ENCODE measurements at places on chromosomes 6 and 20.

DNA sequence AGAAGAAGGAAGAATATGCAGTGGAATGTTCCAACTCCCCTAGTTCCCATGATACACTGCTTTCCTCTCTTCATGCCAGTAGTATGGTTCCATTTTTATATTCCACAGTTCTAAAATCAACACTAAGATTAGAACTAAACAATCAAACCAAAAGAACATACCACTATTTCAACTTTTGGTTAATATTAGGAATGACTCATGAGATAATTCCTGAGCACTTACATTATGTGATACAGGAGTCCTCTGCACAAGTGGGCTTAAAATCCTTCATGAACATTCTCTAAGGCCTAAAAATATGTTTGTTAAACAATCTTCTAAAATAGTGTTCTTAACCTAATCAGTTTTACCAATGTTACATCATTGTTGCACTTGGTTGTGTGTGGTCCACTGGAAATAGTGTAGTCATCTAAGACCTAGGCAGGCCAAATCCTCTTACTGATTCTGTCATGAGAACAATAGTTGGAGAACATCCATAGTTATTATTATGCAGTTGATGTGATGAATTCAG is 30.3 kb upstream of the RCAN2 start:
- DNase-seq: no peak

DNA sequence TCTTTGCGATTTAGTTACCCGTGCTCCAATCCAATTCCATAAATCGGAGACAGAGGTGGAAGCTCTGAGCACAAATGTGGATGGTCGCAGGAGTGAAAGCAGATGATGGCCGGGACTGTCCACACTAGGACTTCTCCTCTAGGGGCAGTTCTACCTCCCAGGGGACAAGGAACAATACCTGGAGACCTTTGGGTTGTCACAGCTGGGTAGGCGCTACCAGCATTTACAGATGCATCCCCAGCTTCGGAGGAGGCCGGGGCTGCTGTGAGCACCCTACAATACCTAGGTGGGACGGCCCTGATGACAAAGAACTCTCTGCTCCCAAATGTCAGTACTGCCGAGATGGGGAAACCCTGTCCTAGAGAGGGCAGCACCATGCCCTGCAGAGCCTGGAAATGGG is 195.9 kb upstream of the CDH4 start:
- DNase-seq: no peak

DNA sequence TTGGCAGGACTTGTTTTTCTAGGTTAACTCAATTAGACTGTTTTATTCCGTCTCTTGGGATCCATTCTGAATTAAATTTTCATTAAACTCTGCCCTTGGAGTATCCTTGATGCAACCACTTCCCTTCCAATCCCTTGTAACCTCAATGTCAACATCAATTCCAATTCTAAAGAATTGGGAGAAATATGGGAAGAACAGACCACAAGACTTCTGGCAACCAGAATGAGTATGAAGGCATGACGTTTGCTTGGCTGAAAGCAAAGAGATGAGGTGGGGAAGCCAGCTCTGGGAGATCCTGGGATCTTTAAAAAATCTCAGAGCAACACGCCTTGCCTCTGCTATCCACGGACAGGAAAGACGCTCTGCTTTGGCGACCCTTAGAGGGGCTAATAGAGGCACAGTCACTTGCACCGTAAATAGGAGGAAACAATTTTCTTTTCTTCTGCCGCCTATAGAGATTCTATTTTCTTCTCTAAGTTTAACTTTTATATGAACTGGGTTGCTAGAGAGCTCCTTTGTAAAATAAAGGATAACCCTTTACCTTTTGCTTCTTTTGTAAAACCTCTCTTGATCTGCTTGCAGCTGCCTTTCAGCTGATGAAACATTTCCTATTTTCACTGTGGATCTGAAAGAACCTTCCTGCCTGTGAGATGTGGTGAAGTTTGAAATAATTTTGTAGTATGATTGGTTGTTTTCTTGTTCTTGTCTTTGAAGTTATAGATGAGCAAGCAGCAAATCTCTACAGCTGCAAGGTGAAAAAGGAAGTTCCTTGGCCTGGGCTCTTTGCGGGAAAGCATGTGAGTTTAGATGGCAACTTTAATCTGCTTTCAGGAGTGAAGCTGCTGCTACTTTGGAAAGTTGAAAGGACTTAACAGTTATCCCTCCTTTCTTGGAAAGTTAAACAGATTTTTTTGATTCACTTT is at the start of gene ASIP:
Gene ASIP, plus strand, starts transcription at position 731 of the 923 bp plus-strand sequence. CDS start 18,952 bp downstream, outside the sequence.
- DNase-seq: no peak

GRCh38 chr6:19921786-19922185 is 84.6 kb downstream of the ID4 start:
- no peak for DNase-seq

DNA sequence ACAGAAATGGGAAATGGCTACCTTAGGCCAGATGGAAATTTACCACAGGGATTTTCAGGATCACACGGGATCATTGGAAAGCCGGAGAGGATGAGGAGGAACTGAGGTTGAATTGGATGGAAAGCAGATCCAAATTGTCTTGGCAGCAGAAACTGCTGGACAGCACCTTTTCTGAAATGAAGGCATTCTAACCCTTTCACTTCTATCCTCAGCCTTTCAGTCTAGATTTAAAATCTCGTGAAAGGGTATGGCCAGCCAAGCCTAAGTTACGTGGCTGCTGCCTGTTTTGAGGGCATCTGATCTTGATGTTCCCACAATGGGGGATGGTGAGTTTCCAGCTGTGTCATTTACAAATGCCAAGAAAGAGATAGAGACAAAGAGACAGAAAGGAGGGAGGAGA is 358.2 kb downstream of the KIF16B start:
- DNase-seq: no peak

GRCh38 chr6:73969971-73970970 is 274.3 kb downstream of the CD109 start:
- no peak for DNase-seq

GRCh38 chr6:82385961-82386360 is 22.3 kb downstream of the TPBG start:
- DNase-seq: no peak

- DNase-seq: no peak
Measured at GRCh38 chr6:38435330-38435729, 204.4 kb downstream of the BTBD9 start.

DNA sequence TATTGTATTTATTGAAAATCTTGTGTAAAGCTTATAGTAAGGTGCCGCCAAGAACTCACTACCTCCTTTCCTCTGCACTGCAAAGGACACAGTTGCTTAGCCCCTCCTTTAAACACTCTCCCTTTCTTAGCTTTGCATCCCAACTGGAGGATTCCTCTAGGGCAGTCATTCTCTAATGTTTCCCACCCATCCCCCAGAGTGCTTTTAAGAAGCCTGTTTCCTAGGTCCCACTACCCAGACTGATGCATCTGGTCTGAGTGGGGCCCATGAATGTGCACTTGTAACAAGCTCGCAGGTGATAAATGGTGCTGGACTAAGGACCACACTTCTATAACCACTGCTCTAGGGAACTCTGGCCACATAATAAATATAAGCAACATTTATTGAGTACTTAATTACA is 55.2 kb downstream of the B4GALT5 start:
- DNase-seq: no peak

DNA sequence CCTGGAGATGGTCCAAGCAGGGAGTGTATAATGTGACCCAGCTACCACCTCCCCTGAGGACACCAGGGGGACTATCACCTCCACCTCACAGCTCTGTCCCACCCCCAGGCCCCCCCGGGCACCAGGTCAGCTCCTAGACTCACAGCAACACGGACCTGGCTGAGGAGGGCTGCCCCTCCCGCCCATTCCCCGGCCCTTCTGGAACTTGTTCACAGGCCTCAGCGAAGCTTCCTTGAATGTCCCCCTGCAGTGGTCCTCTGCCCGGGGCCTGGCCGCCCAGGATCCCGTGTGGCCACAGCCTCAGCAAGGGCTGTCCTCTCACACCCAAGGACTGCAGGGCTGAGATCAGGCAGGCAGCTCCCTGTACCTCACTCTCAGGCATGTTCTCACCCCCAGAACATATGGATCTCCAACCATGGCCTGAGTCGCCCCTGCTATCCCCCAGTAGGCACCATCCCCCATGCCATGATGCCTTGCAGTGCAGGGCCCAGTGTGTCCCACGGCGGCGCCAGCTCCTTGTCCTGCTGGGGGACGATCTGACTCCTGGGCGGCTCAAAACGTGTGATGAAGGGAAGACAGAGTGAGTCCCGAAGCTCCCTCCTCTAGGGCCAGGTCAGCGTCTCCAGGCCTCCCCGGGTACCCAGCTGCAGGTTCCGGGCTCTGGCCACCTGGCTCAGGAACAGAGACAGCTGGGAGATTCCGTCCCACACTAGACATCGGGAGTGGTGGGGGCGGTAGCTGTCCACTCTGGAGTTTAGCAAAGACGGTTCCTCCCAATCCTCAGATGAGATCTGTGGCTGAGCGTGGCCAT is 158.4 kb downstream of the TAF4 start:
- no peak for DNase-seq

- no peak for DNase-seq
Measured at GRCh38 chr6:155244434-155244833, 19.4 kb upstream of the CLDN20 start.

- DNase-seq: no peak
Measured at GRCh38 chr6:154292066-154292465, 64.5 kb downstream of the IPCEF1 start.

DNA sequence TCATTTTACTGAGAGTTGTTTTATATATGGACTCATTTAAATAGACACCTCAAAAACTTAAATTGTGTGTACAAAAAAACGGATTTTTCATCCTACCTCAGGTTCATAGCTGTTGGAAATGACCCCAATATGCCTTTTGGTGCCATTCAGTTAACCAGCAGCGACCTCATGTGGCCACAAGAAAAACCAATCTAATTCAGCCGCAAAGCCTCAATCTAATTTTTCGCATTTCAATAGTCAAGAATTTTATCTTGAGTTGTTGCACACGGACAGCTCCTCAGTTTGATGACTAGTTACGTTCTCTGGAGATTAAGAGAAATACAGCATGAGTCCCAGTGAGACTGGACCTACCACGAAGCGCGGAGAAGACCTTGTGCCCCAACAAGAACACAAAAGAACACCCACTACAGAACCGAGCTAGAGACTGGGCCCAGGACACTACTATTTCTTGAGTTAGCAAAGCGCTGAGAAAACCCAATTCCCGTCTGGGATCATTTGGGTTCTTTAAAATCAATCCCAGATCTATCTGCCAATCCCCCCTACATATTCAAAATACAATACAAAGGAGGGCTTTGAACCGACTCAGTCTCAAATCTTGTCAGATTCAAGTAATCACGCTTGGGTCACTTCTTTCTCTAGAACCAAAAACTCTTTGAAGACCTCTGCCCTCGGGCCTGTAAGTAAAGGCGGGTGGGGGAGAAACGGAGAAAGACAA is 1.1 kb downstream of the TCP11 start:
- DNase-seq: no peak

GRCh38 chr6:112595841-112596240 is 248.7 kb downstream of the RFPL4B start:
- DNase-seq: no peak

DNA sequence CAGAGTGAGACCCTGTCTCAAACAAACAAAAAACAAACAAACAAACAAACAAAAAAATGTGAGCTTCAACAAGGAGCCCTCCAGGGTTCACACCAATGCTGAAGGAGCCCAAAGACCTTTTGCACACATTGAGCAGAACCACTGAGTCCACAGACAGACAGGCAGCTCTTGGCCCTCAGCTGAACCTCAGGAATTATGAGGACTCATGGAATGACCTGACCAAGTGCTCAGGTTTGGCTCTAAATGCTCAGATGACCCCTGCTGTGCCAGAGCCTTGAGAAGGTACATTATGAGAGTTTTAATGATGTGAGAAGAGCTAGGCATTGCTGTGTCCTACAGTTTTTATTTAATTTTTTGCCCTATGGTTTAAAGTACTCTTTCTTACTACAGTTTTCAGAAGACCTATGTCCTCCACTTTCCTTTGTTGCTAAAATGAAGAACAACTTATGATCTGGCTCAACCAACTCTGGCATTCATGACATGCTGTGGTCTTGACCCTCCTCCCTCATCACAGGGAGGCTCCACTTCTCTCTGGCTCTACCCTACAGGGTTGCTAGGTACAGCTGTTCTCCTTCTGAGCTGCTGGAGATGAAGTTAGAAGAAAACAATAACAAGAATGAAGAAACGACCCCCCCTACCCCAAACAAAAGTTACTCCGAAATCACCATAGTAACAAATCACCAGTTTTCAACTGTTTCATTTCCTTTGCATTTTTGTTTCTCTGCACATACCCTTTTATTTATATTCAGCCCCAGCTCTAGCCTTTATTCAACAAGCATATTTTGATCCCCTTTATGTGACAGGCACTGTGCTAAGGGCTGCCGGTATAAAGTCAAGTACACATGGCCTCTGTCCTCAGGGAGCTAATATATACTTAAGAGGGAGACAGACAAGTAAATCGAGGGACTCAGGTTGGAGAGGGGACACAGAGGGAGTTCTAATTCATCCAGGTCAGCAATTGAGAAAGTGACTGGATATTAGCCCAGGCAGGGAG is 128.7 kb upstream of the TRAF3IP2 start:
- DNase-seq: no peak
